ENCODE measurements at places on chromosomes 1 and 21. TPM values are rescaled to one million over a fixed set of nuclear protein-coding genes. Genes with fewer than 3 reads are reported as not detected.
A peak's percentile ranks its signal among the peaks of the same experiment; 100 is the strongest.

DNA sequence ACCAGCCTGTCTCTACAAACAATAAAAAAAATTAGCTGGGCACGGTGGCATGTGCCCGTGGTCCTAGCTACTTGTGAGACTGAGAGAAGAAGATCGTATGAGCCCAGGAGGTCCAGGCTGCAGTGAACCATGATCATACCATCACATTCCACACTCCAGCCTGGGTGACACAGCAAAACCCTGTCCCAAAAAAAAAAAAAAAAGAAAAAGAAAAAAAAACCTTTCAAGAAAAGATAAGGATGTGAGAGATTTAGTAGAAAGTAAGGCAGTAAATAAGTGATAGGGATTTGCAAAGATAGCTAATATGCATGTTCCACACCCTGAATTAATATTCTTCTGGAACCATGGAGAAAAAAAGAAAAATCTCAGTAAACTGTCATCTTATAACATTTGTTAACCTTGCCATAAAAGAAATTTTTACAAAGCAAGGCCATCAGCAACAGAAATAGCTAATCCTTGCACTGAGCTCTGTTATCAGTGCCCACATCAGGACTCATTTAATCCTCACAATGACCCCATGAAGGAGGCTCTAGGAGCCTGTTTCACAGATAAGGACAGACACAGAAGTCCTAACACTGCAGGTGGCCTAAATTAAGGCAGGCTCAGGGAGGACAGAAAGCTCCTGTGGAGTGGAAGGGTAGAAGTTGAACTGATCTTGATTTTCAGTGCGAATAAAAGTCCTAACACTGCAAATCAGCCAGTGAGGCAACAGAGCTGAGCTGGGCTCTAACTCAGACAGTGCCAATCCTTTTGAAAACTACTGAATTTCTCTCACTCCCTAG is 7.6 kb downstream of the GNB1 start:
- peak overlapping the region; percentile 19 for H3K27ac ChIP-seq
- DNase-seq, result no peak
- H3K4me3 ChIP-seq, result no peak overlapping the region

DNA sequence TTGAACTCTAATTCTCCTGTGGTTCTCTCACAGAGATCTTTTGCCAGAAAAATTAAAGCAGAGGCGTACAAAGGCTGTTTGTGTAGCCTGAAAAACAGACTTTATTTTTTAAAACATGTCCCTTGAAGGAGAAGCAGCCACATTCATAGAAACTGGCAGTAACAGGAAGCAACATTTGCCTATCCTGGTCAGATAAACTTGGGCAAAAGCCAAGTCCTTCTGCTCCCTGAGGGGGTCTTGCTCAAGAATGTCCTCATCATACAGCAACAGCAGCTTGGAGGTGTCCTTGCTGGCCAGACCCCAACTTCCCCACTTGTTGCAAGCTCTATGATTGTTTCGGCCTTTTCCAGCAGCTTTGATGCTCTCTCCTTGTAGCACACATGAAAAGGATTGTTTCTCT is 36.3 kb downstream of the MSTO1 start:
- no peak overlapping the region for H3K4me3 ChIP-seq
- peaks cover 3% of the 10 kb centered on the region for H3K4me1 ChIP-seq
- DNase-seq, result no peak
- peaks cover 9% of the 10 kb centered on the region for H3K36me3 ChIP-seq
- H3K27me3 ChIP-seq, result peaks cover 5% of the 10 kb centered on the region

DNA sequence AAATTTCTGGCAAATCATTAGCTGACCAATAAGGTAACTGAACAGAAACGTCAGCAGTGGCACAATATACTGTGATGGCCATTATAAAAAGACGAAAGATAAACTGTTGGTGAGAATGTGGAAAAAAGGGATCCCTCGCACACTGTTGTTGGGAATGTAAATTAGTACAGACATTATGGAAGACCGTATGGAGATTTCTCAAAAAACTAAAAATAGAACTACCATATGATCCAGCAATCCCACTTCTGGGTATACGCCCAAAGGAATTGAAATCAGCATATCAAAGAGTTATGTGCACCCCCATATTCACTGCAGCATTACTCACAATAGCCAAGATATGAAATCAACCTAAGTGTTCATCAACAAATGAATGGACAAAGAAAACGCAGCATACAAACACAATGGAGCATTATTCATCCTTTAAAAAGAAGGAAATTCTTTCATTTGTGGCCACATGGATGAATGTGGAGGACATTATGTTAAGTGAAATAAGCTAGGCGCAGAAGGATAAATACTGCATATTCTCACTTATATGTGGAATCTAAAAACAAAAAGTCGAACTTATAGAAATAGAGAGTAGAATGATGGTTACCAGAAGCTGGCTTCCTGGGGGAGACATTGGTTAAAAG is 257.7 kb downstream of the RHOU start:
- no peak overlapping the region for H3K27ac ChIP-seq
- peaks cover 9% of the 10 kb centered on the region for H3K27me3 ChIP-seq
- H3K4me3 ChIP-seq, result no peak overlapping the region
- H3K4me1 ChIP-seq, result peaks cover 11% of the 10 kb centered on the region
- no peak for DNase-seq

VAV3 gene
- 11.6 TPM for total RNA-seq
